ENCODE measurements at places on chromosomes 1 and 21. TPM values are rescaled to one million over a fixed set of nuclear protein-coding genes. Genes with fewer than 3 reads are reported as not detected.

Gene FMO5
- total RNA-seq, result 0.15 TPM

Gene VSIG8
- total RNA-seq, result not detected

Gene RAP1GAP
- 0.96 TPM for total RNA-seq

Gene CCDC185
- not detected for total RNA-seq

Gene PTPRU
- 0.42 TPM for total RNA-seq

Gene ZBTB8B
- not detected for total RNA-seq

Gene ERICH3
- not detected for total RNA-seq
